Suprapubic skin (tissue), 4 donors: ENCODE measurements at places on chromosomes 16 and 17. TPM values are rescaled to one million over a fixed set of nuclear protein-coding genes. Genes with fewer than 3 reads are reported as not detected.

KRTAP4-1 gene
- 51.7 TPM for total RNA-seq

DNA sequence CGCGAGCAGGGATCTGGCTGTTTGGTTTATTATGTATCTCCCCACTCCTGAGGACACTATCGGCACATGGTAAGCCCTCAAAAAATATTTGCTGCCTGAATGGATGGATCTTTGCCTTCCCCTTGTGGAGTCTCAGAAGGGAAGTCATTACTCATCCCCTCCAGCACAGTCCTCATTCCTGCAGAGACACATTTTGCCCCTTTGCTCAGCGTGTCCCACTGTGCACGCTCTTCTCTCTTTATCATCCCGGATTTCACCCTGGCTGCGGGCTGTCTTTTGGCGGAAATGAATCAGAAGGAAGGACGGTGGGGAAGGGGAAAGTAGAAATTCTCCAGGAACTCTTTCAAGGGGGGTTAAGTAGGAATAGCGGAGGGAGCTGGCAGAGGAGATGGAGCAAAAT, 125.2 kb upstream of the CDC42EP4 start:
- no peak for DNase-seq

GRCh38 chr17:18314059-18314730, 599 bp downstream of the TOP3A start:
- no peak for DNase-seq

- DNase-seq: no peak
These were observed 29.5 kb upstream of the GSE1 start for GRCh38 chr16:85583491-85584181.

DNA sequence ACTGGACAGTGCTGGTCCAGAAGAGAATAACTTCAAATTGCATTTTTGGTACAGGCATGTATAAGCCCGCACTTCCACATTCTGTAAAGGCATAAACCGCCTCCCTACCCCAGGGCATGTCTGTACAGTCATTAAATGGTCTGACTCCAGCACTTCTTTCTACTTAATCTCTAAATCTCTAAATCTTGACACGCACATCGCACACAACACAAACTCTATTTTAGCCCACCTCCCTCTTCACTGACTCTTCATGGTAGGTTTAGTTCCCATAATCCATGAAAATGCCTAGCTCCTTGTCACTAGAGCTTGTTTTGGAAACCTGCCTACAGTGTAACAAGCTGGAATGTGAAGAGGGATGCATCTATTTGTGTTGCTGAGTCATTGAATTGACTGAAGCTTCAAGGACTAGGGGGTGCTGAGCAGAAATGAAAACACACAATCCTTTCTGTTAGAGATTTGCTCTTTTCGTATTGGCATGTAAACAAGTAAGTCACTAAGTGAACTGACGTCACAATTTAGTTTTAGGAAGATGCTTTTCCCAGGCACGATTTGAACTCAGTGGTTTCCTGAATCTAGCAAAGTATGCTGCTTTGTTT, 1.6 kb upstream of the DUSP14 start:
- no peak for DNase-seq

GRCh38 chr17:47934856-47935255, 6.5 kb upstream of the PNPO start:
- DNase-seq: no peak
